CD4-positive, alpha-beta T cell (primary cell): ENCODE measurements at places on chromosomes 16 and 17.
A peak's percentile ranks its signal among the peaks of the same experiment; 100 is the strongest.

GRCh38 chr16:8878523-8878911 lies 3.6 kb upstream of the LITAFD start:
- DNase-seq, result no peak

DNA sequence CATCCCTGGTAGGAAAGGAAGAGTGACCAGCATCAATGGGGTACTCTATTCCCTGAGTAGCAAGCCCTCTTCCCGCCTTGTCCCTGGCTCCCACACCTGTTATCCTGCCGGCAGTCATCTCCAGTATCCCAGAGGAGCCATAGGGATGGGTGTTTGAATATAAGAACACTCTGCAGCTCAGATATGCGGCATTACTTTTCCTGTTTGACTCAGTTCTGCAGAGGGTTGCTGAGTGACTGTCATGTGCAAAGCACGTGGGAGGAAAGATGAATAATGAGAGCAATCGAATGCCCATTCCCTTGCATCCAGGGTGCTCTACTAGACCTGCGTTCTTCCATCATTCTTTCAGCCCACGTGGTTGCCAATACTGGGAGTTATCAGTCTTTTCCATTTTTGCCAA lies 115.1 kb downstream of the PRKCB start:
- no peak for DNase-seq

- no peak for DNase-seq
Measured at GRCh38 chr16:50706250-50706649, 12.8 kb downstream of the NOD2 start.

DNA sequence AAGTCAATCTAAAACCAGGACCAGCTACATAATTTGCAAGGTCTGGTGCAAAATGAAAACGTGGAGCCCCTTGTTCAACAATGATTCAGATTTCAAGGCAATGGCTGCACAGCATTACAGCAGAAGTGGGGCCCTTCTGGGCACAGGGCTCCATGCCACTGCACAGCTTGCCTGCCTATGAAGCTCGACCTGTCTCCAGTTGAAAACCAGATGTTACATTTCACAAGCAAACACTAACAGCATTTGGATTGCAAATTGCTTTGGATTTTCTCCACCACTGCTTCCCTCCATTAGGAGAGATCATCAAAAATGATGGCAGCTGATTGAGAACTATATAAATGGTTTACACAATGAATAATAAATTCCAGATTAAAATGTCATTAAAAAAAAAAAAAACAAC lies 551.4 kb upstream of the ZFHX3 start:
- DNase-seq, result no peak

GRCh38 chr17:49390548-49391324 lies 23.9 kb downstream of the PHB1 start:
- no peak for DNase-seq

- DNase-seq, result peak; percentile 74
Measured at GRCh38 chr16:1351582-1352362, at the start of the genes GNPTG and TSR3. Gene GNPTG (plus strand): TSS chr16:1351931. CDS start chr16:1351966, 35 bp downstream. Gene TSR3 (minus strand): TSS chr16:1351878. CDS start chr16:1351804, 74 bp downstream.

GRCh38 chr17:37488009-37488604 lies 1.6 kb upstream of the DUSP14 start:
- no peak for DNase-seq

GRCh38 chr16:66695935-66696668 lies 441 bp downstream of the CMTM4 start:
- no peak for DNase-seq

DNA sequence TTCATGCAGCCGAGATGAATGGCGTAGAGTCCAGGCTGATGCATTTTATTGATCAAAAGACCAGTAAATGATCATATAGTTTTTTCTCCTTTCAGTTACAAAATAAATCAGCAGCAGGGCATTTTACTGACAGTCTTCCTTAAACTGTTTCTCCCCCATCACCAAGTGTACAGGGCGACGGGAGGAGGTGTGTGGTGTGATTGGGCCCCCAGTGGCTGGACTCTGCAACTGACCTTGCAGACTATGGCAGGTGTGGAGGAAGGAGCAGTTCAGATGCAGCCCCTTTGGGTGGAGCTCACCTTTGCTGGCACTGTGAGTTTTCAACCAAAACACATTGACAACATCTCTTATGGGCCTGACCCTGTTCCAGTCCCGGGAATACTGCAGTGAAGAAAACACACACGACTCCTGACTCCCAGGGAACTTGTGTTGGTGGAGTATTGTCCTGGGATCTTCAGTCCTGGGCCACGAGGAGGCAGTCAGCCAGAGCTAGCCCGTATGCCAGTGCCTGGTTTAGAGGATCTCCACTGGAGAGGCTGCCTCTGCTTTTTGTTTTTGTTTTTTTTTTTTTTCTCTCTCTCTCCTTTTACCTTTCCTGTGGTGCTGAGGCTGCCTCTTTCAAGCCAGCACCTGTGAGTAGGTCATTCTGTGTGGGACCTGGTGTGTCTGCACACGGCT lies 29.8 kb downstream of the KIAA0513 start:
- DNase-seq, result no peak

DNA sequence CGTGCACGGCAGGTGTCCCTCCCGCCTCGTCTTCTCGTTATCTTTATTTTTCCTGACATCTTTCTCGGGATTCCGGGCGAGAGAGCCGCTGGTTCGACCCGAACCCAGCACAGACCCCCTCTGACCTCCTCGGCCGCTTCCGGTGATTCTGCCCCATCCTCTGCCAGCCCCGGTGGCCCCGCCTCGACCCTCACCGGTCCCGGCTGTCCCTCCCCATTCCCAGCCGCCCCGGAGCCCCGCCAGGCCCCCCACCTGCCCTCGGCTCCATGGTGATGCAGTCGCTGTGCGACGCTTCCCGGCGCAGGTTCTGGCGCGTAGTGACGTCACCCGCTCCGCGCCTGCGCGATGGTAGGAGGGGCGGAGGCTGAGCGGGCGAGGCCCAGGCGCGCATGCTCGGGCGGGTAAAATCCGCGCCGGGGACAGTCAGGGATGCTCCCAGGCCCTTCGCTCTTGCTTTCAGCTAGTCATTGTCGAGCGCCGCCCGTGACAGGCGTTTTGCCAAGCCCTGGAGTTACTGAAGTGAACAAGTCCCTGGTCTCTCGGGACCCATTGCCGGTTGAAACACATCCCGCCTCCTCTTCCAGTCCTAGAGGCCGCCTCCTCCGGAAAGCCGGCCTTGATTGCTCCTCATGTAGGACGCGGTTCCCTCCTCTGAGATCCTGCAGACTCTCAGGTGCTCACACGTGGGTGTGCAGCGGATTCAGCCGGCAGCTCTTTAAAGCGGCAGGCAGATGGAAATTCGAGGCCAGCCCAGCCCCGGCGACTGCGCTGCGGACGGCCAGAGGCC lies at the start of gene MTHFSD:
Gene MTHFSD, minus strand, starts transcription at position 319 of the 787 bp plus-strand sequence. Its CDS starts 51 bp downstream, at position 268.
- peak; percentile 94 for DNase-seq

DNA sequence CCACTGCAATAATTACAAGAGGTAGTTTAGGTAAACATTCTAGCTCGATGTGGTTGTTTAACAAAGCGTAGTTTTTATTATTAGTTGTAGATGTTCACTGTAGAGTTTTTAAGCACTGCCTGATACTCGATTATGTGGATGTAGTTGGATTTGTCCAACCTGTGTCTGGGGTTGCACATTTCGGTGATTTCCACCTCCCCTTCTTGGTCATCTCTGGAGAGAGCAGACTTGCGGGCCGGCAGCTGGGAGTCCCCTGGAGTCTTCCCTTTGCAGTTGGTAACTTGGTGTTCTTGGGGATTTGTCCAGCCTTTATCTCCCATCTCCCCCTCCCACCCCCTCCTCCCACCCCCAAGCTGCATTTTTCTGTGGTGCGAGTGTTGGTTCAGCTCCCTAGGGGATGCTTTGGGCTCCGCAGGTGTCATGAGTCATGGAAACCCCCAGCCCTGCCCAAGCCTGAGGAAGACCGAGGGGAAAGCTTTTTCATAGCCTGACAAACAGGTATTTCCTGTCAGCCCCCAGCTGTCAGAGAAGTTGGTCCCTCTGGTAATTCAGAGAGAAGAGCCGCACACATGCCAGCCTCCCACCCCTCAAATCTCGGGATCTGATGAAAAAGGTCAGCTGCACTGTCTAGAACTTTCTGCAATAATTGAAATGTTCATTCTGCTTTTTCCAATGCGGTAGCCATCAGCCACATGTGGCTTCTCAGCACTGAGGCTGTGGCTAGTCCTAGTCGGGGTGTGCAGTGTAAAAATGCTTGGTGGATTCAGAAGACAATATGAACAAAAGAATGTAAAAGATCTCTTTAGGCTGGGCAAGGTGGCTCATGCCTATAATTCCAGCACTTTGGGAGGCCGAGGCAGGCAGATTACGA lies 50.3 kb downstream of the KSR1 start:
- no peak for DNase-seq

- DNase-seq, result no peak
Measured at GRCh38 chr17:80322864-80323263, 62.2 kb downstream of the RNF213 start.

DNA sequence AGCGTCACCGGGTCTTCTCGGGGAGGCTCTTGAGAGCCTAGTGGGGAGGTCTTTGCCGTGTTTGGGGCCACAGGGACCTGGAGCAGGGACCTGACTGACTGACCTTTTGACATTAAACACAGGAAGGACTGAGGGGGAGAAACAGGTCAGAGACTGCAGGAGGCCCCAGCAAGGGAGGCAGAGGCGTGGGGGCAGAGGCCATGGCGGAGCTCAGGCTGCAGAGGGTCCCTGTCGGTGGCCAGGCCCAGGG lies 41.6 kb upstream of the GSE1 start:
- DNase-seq, result no peak

DNA sequence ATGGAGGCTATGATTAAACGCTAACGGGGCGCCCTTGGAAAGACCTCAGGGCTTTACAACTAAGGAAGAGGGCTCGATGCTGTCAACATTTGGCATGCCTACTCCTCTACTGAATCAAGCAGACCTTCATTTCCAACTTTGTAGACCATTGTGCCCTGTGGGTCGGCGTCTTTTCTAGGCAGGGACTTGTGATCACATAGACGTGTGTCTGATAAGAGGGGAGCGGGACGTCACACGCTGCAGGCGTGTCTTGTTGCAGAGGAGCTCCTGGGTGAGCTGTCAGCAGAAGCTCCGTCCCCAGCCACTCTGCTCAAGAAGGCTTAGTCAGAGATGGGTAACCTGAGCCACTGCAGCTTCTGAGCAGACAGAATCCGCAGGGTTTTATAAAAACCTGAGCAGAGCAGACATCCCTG lies 2.8 kb downstream of the MAPK8IP3 start:
- DNase-seq, result no peak

- no peak for DNase-seq
Measured at GRCh38 chr16:57575468-57576277, 33.2 kb downstream of the ADGRG5 start.

DNA sequence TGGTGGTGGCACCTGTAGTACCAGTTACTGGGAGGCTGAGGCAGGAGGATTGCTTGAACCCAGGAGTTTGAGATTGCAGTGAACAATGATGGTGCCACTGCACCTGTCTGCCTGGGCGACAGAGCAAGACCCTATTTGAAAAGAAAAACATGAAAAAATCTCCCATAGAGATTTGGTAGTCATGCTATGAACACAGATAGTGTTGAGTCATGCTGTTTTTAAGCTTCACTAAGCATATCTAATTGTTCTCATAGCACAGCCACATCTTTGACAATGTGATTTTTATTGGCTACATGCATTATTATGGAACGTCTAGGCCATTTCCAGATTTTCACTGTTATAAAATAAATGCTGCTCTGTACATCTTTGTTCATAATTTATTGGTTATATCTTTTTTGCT lies 6.0 kb downstream of the IL34 start:
- DNase-seq, result no peak

DNA sequence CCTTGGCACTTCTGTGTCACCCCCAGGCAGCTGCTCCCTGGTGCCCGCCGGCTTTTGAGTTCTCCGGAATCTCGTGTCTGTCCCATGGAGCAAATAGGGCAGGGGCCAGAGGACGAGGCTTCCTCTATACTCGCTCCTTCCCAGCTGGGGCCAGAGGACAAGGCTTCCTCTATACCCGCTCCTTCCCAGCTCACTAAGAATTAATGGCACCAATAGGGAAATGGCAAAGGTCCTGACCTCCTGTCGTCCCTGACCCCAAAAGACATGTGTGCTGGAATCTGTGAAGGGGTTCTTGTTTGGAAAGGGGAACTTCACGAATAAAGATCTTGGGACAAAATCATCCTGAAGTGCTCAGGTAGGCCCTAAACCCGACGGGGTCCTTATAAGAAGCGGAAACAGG lies 7.6 kb downstream of the SGSH start:
- DNase-seq, result no peak

GRCh38 chr17:64780096-64781013 lies 118.2 kb upstream of the SMURF2 start:
- peak; percentile 68 for DNase-seq

- no peak for DNase-seq
Measured at GRCh38 chr17:2042390-2042847, 597 bp downstream of the OVCA2 start.

DNA sequence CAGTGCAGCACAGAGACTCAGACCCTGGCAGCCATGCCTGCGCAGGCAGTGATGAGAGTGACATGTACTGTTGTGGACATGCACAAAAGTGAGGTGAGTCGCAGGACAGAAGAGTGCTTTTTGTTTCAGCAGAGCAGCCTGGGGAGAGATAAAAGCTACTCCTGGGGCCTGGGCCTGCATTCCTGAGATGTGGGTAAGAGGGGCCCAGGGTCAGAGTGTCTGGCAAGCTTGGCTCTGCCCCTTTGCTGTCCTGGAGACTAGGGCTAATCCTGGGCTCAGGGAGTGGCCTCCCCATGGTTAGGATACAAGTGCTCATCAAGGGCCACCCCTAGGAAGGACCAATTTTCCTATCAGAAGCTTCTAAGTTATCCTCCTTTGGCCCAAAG lies 4.8 kb upstream of the ERBB2 start:
- no peak for DNase-seq

GRCh38 chr17:72665852-72666851 lies 426.3 kb downstream of the SLC39A11 start:
- no peak for DNase-seq

DNA sequence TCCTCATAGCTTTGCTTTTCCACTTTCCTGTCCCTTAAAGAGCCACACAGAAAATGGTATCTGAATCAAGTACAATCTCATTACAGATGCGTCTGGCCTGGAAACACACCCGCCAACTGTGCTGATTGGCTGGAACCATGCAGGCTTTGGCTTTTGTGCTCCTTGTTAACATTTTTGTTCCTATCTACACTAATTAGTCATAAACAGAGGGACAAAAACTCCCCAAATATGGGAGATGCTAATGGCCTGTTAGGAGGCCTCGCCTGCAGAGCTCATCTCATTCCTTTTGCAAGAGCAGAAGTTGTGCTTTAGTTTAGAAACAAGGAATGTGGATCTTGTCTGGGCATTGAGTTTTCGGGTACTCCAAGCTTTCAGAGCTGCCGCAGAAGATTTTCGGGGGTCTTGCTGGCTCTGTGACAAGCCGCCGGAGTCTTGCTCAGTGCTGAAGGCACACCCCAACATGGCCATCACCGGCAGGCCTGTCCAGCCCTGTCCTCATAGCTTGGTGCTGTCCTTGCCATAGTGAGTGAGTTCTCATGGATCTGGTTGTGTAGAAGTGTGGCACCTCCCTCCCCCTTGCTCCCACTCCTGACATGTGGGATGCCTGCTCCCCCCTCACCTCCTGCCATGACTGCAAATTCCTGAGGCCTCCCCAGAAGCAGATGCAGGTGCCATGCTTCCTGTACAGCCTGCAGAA lies 69.8 kb downstream of the METRNL start:
- DNase-seq, result no peak

GRCh38 chr16:4454623-4455022 lies 19.8 kb downstream of the NMRAL1 start:
- no peak for DNase-seq
